Activated CD4-positive, alpha-beta T cell treated with anti-CD3 and anti-CD28 coated beads for 4 hours (primary cell): ENCODE measurements at places on chromosomes 1 and 21.

DNA sequence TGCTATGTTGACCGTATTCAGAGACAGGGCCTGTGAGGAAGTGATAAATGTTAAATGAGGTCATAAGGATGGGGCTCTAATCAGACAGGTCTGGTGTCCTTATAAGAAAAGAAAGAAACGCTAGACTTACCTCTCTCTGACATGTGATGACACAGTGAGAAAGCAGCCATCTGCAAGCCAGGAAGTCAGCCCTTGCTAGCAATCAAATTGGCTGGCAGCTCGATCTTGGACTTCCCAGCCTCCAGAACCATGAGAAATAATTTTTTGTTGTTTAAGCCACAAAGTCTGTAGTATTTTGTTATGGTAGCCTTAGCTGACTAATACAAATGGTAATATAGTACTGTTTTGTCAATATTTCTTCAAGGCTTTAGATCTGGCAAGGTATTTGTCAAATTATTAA, 25.1 kb upstream of the AGL start:
- DNase-seq: no peak

DNA sequence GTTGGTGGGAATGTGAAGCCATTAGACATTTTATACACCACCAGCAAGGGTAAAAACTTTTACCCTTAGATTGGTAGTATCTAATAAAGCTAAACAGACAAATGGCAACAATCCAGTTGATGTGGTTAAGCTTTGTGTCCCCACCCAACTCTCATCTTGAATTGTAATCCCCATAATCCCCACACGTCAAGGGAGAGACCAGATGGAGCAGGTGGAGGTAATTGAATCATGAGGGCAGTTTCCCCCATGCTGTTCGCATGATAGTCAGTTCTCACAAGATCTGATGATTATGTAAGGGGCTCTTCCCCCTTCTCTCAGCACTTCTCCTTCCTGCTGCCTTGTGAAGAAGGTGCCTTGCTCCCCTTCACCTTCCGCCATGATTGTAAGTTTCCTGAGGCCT, 602.3 kb downstream of the NUF2 start:
- DNase-seq: no peak

DNA sequence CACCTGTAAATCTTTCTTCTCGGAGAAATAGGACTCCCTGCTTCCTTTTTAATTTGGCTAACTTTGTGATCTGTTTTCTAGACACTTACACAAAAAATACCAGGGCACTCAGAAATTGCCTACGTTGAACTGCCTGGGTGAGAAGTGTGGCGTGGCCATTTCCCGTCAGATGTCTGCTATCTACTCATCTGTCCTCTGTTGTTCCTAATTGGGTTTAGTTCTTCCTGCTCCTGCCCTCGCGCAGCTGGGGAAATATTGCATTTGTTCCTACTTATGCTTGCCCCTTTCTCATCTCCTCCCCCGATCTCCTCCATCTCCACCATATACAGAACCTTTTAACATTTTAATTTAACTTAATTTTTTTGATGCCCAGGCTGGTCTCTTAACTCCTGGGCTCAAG, 55.1 kb downstream of the CD58 start:
- DNase-seq: no peak

DNA sequence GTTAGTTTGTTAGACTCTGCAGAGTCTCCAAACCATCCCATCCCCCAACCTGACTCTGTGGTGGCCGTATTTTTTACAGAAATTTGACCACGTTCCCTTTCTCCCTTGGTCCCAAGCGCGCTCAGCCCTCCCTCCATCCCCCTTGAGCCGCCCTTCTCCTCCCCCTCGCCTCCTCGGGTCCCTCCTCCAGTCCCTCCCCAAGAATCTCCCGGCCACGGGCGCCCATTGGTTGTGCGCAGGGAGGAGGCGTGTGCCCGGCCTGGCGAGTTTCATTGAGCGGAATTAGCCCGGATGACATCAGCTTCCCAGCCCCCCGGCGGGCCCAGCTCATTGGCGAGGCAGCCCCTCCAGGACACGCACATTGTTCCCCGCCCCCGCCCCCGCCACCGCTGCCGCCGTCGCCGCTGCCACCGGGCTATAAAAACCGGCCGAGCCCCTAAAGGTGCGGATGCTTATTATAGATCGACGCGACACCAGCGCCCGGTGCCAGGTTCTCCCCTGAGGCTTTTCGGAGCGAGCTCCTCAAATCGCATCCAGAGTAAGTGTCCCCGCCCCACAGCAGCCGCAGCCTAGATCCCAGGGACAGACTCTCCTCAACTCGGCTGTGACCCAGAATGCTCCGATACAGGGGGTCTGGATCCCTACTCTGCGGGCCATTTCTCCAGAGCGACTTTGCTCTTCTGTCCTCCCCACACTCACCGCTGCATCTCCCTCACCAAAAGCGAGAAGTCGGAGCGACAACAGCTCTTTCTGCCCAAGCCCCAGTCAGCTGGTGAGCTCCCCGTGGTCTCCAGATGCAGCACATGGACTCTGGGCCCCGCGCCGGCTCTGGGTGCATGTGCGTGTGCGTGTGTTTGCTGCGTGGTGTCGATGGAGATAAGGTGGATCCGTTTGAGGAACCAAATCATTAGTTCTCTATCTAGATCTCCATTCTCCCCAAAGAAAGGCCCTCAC, at the start of gene OLIG2:
Gene OLIG2 (plus strand): TSS at position 447 of the 954 bp plus-strand sequence. CDS start 928 bp downstream, outside the sequence.
- DNase-seq: no peak

GRCh38 chr1:213689260-213689659, 298.5 kb upstream of the PROX1 start:
- no peak for DNase-seq

DNA sequence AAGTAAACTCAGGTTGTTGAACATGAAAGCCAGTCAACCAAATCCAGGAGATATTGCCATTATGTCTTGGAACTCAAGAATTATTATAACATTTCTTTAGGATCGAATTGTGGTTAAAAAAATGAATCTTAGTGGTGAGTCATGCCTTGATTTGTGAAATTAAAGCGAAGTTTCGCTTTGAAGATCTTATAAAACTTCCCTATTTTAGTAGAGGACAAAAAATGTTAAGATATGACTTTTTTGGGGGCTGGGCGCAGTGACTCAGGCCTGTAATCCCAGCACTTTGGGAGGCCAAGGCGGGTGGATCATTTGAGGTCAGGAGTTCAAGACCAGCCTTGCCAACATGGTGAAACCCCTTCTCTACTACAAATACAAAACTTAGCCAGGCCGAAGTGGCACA, 39.5 kb upstream of the PTBP2 start:
- no peak for DNase-seq

GRCh38 chr1:186225096-186225495, 150.0 kb downstream of the TPR start:
- no peak for DNase-seq

DNA sequence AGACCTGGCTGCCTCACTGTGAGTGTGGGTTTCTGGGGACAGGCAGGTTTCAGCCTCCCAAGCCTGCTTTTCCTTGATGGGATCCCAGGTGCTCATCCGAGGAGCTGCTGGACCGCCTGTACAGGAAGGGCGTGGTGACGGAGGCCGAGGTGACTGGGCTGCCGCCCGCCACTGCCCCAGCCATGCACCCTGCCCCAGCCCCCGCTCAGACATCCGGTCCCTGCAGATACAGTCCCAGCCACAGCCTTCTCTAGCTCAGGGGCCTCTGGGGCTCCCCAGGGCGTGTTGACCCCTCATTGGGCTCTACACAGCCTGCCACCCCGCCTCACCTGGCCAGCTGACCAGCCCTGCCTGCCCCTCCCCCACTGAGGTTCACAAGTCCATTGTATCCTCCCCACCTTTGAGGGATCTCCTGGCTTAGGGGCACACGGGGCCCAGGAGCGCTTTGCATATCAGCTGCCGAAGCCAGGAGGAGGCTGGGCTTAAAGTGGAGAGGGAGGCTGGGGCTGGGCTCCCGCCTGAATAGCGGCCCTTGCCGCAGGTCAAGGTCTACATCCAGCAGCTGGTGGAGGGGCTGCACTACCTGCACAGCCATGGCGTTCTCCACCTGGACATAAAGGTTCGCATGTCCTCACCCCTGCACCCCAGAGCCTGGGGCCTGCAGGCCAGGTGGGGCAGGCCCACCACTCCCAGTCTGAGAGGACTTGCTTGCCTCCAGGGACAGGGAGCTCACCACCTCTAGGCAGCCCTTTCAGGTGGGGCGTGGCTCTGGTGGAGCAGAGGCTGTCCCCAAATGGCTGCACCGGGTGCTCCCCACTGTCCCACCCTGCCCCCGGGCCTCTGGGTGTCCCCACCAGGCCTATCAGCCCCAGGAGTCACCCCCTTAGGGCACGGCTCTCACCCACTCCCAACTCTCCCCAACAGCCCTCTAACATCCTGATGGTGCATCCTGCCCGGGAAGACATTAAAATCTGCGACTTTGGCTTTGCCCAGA, 38.5 kb downstream of the TRIM11 start:
- no peak for DNase-seq

DNA sequence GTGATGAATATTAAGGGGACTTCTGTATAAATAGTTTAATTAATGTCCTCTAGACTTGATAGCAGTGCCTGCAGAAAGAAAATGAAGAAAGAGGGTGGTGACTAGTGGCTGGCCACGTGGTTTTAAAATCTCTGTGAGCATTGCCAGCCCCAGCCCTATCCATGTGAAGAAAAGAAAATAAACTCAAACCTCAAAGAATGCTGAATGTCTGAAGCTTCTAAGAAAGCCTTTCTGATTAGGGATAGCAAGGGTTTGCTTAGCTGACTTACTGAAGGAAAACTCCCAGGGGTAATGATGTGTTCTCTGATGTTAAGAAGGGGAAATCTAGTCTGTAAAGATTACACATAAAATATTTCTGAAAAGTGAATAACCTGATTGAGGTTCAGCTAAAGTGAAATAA, 31.8 kb downstream of the ADGRL2 start:
- DNase-seq: no peak
